CD4-positive, alpha-beta T cell treated with Interleukin-2 at 100 ng/mL for 4 hours (primary cell): ENCODE measurements at places on chromosomes 1 and 21.

GRCh38 chr1:177645491-177646190 lies 324.2 kb downstream of the SEC16B start:
- DNase-seq, result no peak

DNA sequence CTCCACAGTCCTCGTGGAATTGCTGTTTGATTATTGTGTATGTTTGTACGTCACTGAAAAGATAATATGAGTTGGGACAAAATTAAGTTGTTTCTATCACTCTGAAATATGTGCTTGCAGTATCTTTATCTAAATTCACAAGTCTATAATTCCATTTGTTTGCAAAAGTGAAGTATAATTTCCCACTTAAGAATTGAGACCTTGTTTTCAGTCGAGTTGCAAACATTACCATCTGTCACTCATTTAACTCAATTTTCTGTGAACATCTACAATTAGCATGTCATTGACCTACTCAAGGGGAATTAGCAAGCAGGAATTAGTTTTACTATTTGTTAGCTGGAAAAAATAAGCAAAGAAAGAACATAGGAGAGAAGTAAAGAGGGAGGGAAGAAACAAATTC lies 195.8 kb downstream of the TPR start:
- no peak for DNase-seq

- DNase-seq, result peak; percentile 41
Measured at GRCh38 chr1:9239622-9240401, 5.2 kb downstream of the H6PD start.

- peak; percentile 35 for DNase-seq
Measured at GRCh38 chr1:26887125-26887524, 3.0 kb downstream of the GPN2 start.

GRCh38 chr1:209611771-209612570 lies 28.5 kb downstream of the CAMK1G start:
- DNase-seq, result no peak

- DNase-seq, result no peak
Measured at GRCh38 chr1:31380181-31380580, 7.3 kb upstream of the FABP3 start.
